Epithelial cell of alveolus of lung (primary cell): ENCODE measurements at places on chromosomes 7 and 10. TPM values are rescaled to one million over a fixed set of nuclear protein-coding genes. Genes with fewer than 3 reads are reported as not detected.

The FAM24B gene
- 2.2 and 2.8 TPM in 2 replicates for total RNA-seq

The PPIF gene
- 46.5 and 65.2 TPM in 2 replicates for total RNA-seq

The PILRA gene
- 4.4 TPM in 1 of 2 replicates, not detected in the other for total RNA-seq

The THSD7A gene
- total RNA-seq, result 0.26 and 0.48 TPM in 2 replicates

The NRCAM gene
- 5.9 and 22.7 TPM in 2 replicates for total RNA-seq

The A1CF gene
- total RNA-seq, result not detected in 2 replicates

The APBB1IP gene
- total RNA-seq, result under 0.01 TPM in 1 of 2 replicates, not detected in the other

The HECW1 gene
- 0.32 and 1.8 TPM in 2 replicates for total RNA-seq
